Mucosa of descending colon (tissue), 3 donors: ENCODE measurements at places on chromosomes 2 and 18.
A peak's percentile ranks its signal among the peaks of the same experiment; 100 is the strongest.

DNA sequence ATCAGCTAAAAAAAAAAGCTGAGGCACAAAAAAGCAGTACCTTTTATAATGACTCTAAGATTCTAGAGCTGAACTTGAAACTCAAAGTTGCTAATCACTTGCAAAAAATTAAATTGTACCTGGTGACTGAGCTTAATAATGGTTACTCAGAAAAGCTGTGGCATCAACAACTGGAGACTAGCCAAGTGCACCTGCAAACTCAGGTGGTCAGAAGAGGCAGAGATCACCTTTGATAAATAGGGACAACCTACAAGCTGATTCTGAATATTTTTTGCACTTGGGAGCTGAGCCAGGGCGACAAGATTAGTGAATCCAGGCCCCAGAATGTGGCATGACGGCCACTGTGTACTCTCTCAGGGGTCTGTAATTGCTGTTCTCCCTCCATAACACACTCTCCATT, 3.0 kb downstream of the ABHD3 start:
- no peak for DNase-seq

GRCh38 chr18:8260827-8261226, 348.4 kb upstream of the RAB12 start:
- no peak for DNase-seq

DNA sequence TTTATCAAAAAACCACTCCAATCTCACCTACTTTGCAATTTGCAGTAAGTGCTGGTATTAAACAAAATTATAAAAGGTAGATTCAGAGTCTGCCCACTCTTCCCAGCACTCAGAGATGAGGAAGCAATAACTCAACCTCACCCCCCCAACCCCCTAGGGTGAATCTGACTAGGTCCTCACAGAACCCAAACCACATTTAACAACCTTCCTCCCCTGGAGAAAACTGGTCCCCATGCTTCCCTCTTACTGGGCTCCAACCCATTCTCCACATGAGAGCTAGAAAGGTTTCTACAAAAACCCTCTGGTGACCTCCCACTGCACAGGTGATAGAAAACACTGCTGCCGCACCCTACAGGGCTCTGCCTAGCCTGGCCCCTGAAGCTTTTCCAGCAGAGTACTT, 40.5 kb upstream of the BMP10 start:
- DNase-seq, result no peak

DNA sequence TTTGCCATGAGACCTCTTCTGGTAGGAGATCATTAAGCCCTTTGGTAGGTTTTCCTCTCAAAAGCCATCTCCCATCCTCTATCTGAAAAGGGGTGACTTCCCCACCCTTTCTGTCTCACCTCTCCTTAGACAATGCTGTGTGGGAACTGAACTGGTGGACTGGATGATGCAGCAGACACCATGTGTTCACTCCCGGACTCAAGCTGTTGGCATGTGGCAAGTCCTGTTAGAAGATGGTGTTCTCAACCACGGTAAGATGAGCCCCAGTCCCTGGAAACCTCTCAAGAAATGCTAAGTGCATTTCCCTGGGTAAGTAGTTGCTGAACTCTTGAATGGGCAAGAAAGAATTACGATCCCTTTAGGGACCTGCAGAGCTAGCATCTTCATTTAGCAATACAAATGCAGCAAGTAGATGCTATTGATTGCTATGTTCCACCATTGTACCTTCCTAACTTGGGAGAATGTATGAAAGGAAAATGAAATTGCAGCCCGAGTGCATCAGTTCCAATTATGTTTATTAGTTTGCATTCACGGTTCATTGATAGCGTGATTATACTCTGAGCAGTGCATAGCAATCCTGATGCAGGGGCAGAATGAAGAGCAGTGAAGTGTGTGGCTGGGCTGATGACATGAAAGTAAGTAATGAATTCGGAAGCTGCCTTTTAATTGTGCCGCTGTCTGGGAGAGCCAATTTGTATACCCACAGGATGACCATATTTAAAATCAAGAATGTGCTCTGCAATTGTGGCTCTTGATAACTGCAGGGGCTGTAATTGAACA, 110.0 kb upstream of the MAP3K20 start:
- DNase-seq, result no peak

GRCh38 chr2:108182489-108182888, 57.3 kb upstream of the SULT1C3 start:
- DNase-seq, result no peak

DNA sequence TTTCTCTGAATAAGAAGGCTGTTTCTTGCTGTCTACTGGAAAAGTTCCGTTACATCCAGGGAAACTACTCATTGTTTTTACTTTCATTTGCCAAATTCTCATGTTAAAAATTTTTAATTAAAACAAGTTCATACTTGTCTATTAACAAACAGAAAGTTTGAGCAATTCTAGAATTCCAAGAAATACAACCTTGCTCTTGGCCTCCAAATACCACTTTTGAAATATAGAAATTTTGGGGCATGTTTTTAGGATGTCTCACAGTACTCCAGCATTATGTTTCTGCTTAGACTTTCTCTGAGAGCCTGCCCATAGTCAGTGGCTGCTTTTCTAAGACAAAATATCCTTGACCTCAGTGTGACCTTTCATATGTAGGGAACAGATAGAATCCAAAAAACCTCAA, 228.7 kb upstream of the RND3 start:
- no peak for DNase-seq

DNA sequence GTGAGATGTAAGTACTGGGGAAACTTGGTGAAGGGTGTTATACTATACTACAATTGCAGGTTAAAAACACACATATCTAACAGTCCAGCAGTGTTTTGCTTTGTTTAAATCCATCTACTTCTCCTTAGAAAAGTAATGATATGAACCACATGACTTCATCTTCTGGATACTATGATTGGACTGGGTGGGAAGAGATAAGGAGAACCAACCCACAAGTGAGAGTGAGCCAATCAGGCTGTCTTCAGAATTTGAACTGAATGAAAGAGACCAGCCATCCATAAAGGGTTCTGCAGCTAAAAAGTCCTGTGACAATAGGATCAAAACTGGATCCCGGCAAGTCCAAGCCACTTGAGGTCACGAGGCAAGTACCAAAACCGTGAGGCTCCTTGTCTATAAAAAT, 46.6 kb downstream of the KANSL3 start:
- no peak for DNase-seq

DNA sequence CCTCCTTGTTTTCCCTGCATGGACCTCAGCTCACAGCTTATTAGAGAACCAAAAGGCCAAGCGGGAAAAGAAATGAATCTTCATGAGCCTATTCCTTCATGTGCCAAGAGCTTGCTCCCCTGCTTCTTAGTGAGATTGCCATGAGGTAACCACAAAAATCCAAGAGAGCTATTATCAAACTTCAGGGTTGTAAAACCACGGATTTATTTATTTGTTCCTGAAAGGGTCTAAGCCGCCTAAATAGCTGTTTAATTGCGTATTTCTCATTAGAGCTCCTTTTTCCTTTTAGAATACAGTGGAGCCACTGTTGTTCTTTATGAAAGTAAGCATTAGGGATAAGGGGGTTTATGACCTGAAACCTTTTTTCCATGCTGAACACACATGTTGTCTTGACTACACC, 58.0 kb downstream of the SRD5A2 start:
- DNase-seq, result no peak

- DNase-seq, result no peak
Observed at GRCh38 chr2:191983186-191983585, 136.3 kb upstream of the CAVIN2 start.

DNA sequence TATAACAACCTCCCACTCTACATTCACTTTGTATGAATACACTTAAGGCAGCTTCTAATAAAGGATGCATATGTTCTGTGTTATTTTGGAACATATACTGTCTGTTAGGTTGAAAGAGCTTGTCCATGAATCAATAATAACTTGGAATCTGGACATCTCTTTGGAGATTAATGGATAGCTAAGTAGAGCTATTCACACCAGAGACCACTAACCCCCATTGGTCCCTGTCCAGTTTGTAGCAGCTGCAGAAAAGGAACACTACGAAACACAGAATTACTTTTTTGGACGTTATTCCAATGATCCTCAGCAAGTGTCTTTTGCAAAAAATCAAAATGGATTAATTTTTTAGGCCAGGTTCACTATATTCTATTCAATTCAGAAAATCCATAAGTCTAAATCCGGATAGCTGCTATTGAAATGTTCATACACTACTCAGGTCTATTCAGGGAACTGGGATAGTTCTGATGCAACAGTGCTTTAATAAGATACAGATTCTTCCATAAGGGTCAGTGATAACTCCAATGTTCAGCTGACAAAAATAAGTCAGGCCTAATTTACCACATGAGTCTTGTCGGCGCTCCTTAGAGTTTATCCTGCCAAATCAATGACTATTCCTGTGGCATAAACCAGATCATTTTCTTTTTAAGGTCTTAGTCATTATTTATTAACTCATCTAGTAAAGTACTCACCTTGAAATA, 44.2 kb downstream of the NRXN1 start:
- DNase-seq, result no peak

- no peak for DNase-seq
Observed at GRCh38 chr18:51890762-51891161, 449.2 kb upstream of the DCC start.

DNA sequence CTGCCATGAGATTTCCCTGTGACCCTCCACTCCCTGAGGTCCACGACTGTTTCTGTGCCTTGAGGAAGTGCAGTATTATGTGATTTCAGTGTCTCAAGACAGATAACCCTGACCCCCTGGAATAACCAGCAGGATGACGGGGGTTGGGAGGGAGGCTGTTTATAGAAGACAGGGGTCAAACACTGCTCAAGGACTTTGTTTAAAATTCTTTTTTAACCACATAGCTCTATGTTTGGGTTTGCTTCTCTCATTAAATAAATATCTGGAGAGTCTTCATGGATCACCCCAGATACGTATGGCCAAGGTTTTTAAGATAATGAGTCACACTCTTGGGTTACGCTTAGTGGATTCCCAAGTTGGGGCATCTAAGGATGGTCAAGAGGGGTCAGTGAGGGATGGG, 523.8 kb upstream of the TNP1 start:
- no peak for DNase-seq

DNA sequence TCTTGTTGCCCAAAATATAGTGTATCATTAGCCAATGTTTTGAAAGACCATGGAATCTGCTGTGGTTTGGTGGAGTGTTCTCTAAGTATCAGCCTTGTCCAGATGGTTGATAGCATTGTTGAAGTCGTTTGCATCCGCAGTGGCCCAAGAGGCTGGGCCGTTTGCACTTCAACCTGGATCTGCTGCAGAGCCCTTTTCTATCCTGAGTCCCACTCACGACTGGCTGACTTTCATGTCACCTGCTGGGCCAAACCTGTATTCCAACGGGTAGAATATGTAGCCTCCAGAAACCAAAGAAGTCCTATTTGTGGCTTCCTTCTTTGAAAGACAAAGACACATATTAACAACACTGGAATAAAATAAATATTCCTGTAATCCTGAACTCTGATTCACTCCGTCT, 1154.1 kb downstream of the RPIA start:
- no peak for DNase-seq

- DNase-seq, result no peak
Observed at GRCh38 chr18:11767935-11768334, 78.9 kb downstream of the GNAL start.

DNA sequence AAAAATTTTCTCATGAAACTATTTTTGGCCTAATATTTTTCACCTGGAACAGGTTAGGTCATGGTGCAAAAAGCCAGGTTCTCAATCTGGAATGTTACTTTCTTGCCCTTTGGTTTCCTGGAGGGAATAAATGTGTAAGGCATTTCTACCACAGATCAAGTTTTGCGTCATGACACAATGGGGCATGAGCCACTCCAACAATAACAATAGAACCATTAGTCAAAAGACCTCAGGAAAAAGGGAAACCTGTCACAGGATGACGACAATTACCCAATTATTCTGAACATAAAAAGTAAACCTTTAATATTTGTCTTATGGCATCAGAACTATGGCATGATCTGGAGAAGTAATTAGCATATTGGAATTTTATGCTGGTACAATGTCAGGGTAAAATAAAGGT, 88.2 kb upstream of the HNRNPA3 start:
- DNase-seq, result no peak

GRCh38 chr2:8115456-8115855, 566.4 kb upstream of the ID2 start:
- DNase-seq, result no peak

- DNase-seq, result no peak
Observed at GRCh38 chr2:75807992-75808391, 97.3 kb upstream of the GCFC2 start.

DNA sequence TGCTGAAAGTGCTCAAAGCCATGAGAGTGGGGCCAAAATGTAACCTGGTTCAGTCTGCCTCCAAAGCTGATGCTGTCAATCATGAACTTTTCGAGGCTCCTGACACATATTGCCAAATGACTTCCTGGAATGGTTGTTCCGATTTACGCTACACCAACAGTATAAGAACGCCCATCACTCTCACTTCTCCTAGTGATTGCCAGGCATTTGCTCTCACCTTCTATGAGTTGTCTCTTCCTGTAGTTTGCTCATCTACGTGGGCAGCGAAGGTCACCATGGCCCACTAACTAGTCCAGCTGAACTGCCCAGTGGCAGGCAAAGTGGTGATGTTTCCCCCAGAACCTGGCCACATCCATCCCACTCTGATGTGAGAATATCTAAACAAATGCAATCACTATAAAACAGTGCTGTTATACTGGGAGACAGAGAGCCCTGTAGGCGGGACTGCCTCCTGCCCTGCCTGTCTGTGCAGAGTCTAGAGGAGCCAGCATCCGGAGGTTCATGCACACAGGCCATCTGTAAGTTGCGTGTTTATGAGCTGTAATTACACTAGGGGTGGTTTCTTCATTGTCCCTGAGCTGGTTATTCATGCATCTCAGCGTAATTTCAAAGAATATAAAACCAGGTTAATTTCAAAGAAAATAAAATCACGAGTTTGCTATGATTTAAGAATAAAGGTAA, 8.8 kb upstream of the CABLES1 start:
- DNase-seq, result peak; percentile 53

- DNase-seq, result no peak
Observed at GRCh38 chr2:17086990-17087389, 421.4 kb upstream of the CYRIA start.

DNA sequence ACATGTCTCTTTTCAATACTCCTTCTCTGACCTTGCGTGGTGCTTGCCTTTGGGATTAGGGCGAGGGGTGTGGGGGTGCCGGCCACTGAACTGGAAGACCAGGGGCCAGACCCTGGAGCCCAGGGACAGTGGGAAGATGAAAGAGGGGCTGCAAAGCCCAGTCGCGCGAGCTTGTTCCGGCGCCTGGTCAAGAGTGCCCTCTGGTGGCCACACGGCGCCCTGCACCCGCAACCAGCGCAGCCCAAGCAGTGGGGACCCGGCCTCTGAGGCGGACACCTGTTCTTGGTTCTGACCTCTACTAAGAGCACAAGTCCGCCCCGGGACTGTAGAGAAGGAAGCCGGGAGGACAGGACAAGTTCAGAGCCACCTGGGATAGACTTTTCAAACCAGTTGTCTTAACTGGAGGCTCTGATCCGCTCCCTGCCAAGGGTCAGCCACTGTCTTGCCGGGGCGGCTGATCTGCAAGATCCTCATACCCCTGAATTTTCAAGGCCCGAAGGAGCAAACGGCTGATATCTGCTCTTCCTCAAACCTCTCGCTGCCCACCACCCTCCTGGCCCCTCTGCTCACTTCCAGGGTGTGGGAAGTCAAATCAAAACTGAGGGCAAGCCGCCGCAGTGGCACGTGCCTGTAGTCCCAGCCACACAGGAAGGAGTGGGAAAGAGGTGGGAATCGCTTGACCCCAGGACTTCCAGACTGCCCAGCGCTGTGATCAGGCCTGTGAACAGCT, 14.9 kb upstream of the MSH6 start:
- DNase-seq, result peak; percentile 76
